ENCODE measurements at places on chromosomes 11 and 22.

DNA sequence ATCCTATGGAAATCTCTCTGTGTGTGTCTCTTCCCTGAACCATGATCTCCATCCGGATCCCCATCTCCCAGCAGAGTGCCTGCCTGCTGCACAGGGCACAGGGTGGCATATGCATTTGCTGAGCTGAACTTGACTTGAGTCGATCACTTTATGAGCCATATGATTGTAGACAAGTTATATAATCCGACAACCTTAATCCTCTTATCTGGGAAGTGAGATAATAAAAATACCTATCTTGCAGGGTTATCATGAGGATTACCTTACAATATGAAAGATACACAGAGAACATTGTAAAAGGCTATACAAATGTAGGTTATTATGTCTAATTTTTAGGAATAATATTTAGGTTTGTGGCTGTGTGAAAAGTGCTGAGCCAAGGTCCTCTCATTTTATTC lies 124.5 kb downstream of the ST3GAL4 start:
- DNase-seq: no peak

DNA sequence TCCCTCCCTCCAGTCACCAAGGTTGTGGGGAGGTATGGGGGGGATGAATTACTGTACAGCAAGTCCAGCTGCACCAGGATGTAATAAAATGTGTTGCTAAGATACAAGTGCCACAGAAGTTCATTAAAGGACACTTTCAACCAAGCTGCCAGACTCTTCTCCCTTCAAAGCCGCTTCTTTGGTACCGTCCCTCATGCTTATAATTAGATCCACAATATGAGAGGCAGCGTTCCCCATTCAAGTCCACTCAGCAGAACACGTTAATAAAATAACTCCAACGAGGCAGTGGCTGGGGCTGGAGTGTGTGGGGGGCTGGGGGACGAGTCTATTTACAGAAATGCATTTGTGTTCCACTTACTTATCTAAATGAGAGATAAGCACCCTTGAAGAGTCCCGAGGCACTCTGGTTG lies 14.7 kb downstream of the PHF21B start:
- DNase-seq: no peak

- DNase-seq: no peak
Measured at GRCh38 chr11:130472434-130472961, 24.1 kb downstream of the ADAMTS15 start.

GRCh38 chr11:65539744-65540289 lies 14.9 kb downstream of the SCYL1 start:
- no peak for DNase-seq

DNA sequence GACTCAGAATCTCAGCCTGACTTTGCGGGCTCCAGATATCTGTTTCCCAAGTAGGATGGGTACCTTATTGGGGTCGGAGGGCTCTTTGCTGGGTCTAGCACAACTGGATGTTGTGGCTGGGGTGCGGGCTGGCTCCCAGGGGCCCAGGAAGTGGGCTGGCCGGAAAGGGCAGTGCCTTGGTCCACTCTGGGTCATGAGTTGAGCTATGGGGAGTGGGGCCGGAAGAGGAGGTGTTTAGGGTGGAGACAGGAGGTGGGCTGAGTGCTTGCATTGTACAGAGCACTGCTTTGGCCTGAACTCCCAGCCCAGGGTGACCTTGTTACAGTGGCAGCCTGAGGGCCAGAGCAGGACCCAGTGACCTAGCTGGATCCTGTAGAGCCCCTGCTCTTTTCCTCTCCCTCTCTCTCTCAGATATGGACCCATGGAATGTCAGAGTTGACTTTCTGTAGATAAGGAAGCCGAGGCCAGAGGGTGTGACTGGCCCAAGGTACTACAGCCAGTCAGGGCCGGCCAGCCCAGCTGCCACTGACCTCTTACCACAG lies 13.2 kb downstream of the PHLDB1 start:
- no peak for DNase-seq

GRCh38 chr11:47980088-47980906 lies at the start of gene PTPRJ:
Gene PTPRJ (plus strand): TSS chr11:47980559. CDS start chr11:47980913, 354 bp downstream.
- peak; percentile 68 for DNase-seq

- no peak for DNase-seq
Measured at GRCh38 chr11:12990162-12990480, 19.0 kb upstream of the RASSF10 start.

DNA sequence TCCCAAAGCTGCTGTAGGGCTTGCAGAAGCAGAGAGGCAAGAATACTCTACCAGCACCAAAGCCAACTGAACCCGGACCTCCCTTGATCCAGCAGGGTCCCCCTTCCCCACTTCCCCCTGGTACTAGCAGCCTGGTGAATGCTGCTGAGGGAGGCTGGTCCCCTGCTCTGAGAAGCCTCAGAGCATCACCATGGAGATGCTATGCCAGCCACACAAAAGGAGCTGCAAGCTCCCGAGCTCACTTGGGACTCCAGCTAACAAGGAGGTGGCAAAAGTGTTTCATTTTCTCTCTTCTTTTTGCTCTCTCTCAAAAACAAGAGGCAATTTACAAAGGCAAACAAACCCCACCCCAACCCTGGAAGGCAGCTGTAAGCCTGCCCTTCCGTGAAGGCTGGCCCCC lies 509.8 kb downstream of the BUD13 start:
- no peak for DNase-seq

DNA sequence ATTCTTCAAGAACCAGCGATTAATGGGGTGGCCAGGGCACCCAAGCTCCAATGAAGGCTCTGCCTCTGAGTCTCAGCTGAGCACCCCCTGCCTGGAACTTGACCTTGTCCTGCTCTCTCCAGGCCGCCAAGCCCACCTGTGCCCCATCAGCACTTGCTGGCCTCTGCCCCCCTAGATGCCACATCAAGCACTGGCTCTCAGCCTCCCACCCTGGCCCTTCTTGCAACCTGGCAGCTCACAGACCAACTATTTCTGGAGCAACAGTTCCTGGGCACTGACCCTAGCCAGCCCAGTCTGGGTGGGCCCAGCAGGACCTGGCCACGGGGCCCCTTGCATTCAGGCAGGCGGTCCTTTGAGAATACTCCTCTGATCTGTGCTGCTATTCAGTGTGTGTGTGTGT lies 98.8 kb upstream of the PITPNB start:
- DNase-seq: no peak

GRCh38 chr22:44390613-44390970 lies 77.8 kb upstream of the SHISAL1 start:
- DNase-seq: no peak

- DNase-seq: no peak
Measured at GRCh38 chr11:109791337-109791736, 301.9 kb upstream of the ZC3H12C start.

- no peak for DNase-seq
Measured at GRCh38 chr11:61139387-61139786, 21.8 kb downstream of the VPS37C start.

DNA sequence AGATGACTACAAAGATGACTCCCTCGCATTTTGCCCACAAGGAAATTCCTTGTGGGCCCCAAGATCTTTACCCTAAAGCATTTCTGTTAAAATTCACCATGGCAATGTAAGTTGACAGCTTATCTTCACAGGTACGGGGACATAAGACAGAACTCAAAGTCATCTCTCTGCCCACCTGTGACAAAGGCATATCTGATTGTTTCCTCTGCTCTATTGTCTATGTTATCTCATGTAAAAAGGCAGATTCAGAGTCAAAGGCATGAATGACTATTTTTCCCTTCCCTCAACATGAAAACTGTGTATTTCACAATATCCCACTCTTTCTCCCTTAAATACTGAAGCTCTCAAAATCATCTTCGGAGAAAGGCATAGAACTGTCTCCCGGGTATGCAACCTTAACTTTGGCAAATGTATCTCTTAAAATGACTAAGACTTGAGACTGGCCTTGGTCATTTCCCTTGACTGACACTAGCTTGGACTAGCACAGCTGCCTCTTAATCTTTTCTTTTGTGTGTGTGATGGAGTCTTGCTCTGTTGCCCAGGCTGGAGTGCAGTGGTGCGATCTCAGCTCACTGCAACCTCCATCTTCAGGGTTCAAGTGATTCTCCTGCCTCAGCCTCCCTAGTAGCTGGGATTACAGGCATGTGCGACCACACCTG lies 103.2 kb downstream of the MICAL3 start:
- DNase-seq: no peak

- no peak for DNase-seq
Measured at GRCh38 chr11:117793583-117793982, 3.4 kb downstream of the DSCAML1 start.

DNA sequence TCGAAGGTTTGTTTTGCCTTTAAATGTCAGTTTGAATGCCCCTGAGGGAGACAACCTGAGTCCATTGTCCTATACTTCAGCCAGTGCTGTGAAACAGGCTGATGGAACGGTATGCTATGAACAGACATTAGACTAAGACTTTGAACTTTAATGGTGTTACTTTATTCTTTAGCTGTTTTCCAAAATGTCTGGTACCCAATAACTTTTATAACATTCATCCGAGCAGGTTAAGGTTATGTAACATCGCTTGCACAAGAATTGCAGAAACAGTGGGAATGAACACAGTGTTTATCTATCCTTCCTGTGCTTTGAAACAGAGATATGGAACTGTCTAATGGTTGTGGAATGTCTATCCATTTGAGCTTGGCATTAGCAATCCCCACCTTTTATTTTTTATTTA lies 12.5 kb upstream of the PTS start:
- DNase-seq: no peak

DNA sequence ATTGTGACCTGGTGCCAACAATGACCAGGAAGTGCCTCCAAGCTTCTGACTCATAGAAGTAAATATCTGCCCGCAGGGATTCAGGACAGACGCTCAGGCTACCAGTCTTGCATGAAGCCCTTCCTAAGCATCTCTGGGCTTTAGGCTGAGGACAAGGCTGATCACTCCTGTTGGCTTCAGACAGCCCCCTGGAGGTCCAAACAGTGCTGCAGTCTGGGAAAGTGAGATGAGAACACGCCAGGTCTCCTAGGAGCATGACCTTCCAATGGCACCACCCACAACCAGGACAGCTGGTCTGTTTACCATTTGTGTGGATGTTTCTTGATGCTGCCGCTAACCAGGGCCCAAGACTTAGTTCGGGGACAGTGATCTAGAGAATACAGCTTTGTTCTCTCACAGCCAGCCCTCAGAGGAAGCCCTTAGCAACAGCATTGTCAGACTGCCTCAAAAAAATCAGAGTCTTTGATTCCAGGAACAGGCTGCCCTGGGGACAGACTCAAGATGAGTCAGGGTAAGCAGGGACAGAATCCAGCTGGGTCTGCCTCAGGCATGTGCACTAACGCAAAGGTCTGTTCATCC lies 111.2 kb downstream of the ZNF280B start:
- DNase-seq: no peak

GRCh38 chr11:16292167-16292859 lies 64.0 kb downstream of the SOX6 start:
- no peak for DNase-seq

GRCh38 chr11:111069066-111069465 lies 176.5 kb upstream of the POU2AF2 start:
- DNase-seq: no peak

DNA sequence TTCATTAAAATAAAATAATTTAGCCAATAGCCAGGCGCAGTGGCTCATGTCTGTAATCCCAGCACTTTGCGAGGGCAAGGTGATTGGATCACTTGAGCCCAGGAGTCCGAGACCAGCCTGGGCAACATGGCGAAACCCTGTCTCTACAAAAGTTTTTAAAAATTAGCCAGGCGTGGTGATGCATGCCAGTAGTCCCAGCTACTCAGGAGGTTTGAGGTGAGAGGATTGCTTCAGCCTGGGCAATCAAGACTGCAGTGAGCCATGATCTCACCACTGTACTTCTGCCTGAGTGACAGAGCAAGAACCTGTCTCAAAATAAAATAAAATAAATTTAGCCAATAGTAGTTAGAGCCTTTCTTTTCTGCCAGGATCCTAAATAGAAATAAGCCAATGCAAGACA lies 12.2 kb downstream of the HPS5 start:
- no peak for DNase-seq

DNA sequence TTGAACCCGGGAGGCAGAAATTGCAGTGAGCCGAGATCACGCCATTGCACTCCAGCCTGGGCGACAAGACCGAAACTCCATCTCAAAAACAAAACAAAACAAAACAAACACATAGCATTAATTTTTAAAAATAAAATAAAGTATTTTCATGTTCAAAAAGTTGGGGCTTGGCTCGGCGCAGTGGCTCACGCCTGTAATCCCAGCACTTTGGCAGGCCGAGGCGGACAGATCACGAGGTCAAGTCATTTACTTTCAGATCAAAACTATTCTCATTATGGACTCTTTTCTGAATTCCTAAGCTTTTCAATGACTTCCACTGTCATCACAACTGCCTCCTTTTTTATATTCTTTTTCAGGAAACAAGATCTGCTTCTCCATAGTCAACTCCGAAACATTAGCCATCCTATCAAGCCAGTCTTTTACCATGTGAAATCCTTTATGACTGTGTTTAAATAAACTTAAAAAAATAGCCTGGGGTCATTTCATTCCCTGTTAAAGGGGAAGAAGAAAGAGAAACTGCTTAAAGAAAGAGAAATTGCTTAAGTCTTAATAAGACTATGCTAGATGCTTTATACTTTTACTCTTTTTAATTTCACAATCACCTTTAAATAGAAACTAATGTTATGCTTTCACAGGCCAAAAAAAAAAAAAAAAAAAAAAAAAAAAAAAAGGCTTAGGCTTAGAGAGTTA lies 13.1 kb upstream of the CHRNA10 start:
- no peak for DNase-seq

GRCh38 chr11:14904745-14905103 lies 12.7 kb upstream of the CYP2R1 start:
- DNase-seq: peak; percentile 88

DNA sequence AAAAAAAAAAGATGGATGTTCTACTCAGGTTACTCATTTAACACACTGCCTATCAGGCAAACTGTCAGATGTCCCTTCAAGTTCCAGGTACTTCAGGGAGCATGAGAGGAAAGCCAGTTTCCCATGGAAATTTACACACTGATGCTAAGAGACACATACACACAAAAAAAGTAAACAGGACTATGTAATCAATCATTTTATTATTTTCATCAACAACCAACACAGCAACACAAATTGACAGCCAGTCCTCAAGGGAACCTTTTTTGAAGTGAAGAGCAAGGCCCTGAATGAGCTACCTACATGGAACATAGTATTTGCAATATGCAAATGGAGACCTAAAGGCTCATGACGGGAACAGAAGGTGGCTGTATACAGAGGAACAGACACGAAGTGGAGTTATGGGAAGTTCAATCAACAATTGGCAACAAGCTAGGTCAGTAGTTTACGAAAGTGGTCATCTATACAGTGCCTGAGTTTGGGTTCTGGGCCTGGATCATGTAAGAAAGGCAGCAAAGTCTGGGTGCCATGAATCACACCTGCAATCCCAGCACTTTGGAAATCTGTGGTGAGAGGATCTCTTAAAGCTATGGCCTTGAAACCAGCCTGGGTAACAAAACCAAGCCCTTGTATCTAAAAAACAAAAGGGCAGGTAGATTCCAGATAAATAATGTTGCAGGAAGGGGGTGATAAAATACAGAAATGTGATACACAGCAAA lies 12.6 kb upstream of the WDR74 start:
- DNase-seq: no peak

- DNase-seq: no peak
Measured at GRCh38 chr11:75632450-75632849, 36.4 kb downstream of the MAP6 start.

- DNase-seq: no peak
Measured at GRCh38 chr11:21646351-21646750, 546.5 kb upstream of the ANO5 start.

- DNase-seq: peak; percentile 54
Measured at GRCh38 chr11:3840004-3840869, 522 bp downstream of the RHOG start.

Measured in stimulated activated CD4-positive, alpha-beta T cell treated with anti-CD3 and anti-CD28 coated beads, Interleukin-15, amount 100 ng/mL, for 24 hours (primary cell).